ENCODE measurements at places on chromosomes 5 and 9. TPM values are rescaled to one million over a fixed set of nuclear protein-coding genes. Genes with fewer than 3 reads are reported as not detected.

DNA sequence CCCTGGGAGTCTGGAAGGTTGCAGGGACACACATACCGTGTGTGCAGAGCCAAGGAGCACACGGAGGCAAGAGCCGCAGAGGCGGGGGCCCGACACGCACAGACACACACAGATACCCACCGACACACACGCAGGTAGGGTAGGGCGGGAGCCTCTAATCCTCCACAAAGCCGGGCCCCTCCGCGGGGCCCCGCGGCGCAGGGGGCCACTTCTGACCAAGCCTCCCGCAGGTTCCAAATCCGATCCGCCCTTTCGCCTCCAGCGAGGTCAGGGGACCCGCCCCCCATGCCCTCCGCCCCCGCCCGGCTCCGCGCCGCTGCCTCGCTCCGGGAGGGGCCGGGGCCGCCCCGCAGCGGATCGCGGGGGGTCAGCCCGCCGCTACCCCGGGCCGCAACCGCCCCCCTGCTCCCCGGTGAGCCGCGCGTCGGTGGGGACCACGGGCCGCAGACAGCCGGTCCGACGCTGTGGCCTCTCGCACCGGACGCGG, 1.4 kb upstream of the LMX1B start:
- H3K4me3 ChIP-seq, result no peak overlapping the region
- H3K27ac ChIP-seq, result no peak overlapping the region
- peak; percentile 40 for DNase-seq
- no peaks in the 10 kb centered on the region for H3K36me3 ChIP-seq
- H3K27me3 ChIP-seq, result peaks cover 78% of the 10 kb centered on the region
- H3K4me1 ChIP-seq, result no peaks in the 10 kb centered on the region

ATOSB gene
- total RNA-seq, result 6.1 TPM

DNA sequence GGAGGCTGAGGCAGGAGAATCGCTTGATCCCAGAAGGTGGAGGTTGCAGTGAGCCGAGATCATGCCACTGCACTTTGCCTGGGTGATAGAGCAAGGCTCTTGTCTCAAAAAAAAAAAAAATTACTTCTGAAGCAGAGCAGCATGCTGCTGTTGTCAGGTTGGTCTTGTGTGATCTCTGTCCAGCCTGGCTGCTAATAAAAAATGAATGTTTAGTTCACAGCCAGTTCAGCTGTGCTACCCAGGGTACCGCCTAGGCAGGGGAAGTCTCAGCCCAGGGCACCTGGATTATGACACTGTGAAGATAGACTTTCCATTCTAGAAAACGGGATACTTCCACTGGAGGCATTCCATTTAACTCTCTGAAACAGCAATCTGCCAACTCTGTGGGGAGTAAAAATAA, 23.5 kb upstream of the ABCA1 start:
- H3K4me3 ChIP-seq, result no peak overlapping the region
- H3K27me3 ChIP-seq, result no peaks in the 10 kb centered on the region
- no peak for DNase-seq

GRCh38 chr9:120978987-120979386, 52.4 kb upstream of the TRAF1 start:
- DNase-seq, result no peak
- no peaks in the 10 kb centered on the region for H3K27me3 ChIP-seq
- no peaks in the 10 kb centered on the region for H3K36me3 ChIP-seq

SPINK4 gene
- total RNA-seq, result not detected

DNA sequence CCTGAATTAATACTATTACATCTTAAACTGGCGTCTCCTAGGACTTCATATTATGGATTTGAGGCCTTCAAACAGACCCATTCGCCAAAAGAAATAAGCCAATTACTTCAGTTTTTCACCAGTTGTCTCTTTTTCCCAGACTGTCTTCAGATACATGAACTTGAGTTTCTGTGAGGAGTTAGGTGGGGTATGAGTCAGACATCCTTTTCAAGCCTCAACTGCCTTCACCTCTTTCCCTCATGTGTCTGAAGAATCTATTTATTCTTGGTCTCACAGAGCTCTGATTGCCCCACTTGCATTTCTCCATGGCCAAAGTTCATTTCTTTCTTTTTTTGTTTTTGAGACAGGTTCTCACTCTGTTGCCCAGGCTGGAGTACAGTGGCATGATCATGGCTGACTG, 12.5 kb downstream of the WNT8A start:
- H3K27me3 ChIP-seq, result peaks cover 46% of the 10 kb centered on the region
- no peak for DNase-seq

GRCh38 chr5:40606077-40606765, 73.5 kb upstream of the PTGER4 start:
- H3K4me3 ChIP-seq, result no peak overlapping the region
- no peaks in the 10 kb centered on the region for H3K27me3 ChIP-seq
- H3K36me3 ChIP-seq, result no peaks in the 10 kb centered on the region

SLC4A9 gene
- not detected for total RNA-seq

- no peaks in the 10 kb centered on the region for H3K4me1 ChIP-seq
- H3K36me3 ChIP-seq, result no peaks in the 10 kb centered on the region
- H3K27me3 ChIP-seq, result no peaks in the 10 kb centered on the region
- H3K27ac ChIP-seq, result no peak overlapping the region
- no peak for DNase-seq
- no peak overlapping the region for H3K4me3 ChIP-seq
Measured at GRCh38 chr9:79403495-79403894, 168.3 kb upstream of the TLE4 start.

DNA sequence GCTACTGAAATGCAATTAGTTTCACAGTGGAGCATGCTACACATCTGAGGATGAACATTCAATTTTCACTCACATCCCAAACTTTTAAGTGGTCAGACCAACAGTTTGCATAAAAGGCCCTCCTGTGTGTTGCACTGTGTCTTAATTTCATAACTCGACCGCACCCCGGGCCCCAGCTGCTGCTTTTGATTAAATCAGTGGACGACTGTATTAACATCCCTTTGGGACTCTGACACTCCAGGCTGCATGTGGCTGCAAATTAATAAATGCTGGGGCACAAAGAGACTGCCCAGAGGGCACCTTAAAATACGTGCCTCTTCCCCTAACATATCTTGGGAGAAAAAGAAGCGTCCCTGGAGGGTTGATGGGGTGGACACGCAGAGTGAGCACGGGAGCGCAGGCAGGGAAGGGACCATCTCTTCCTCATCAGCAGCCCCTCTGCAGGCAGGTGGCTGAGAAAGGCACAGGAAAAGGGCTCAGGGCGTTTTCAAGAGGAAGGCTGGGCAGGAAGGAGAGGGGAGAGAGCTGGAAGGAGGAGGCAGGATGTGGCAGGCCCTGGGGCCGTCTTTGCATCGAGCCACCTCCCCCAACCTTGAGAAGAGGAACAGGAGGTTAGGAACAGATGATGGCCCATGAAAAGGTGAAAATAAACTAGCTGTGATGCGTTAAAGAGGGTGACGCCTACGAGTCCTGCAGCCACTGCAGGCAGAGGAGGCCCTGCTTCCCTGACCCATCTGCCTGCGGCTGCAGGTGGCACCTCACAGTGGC, 18.6 kb downstream of the MED10 start:
- H3K27ac ChIP-seq, result no peak overlapping the region
- H3K4me1 ChIP-seq, result no peaks in the 10 kb centered on the region
- H3K4me3 ChIP-seq, result no peak overlapping the region
- peak; percentile 72 for DNase-seq
- no peaks in the 10 kb centered on the region for H3K36me3 ChIP-seq

GRCh38 chr5:112710896-112711295, 26.8 kb upstream of the APC start:
- H3K27me3 ChIP-seq, result no peaks in the 10 kb centered on the region
- peaks cover 3% of the 10 kb centered on the region for H3K36me3 ChIP-seq
- no peak for DNase-seq
- peaks cover 2% of the 10 kb centered on the region for H3K4me1 ChIP-seq
- H3K27ac ChIP-seq, result no peak overlapping the region

GRCh38 chr5:98780390-98780789, 6.9 kb downstream of the RGMB start:
- H3K36me3 ChIP-seq, result peaks cover 45% of the 10 kb centered on the region
- DNase-seq, result no peak
- no peak overlapping the region for H3K4me3 ChIP-seq

DNA sequence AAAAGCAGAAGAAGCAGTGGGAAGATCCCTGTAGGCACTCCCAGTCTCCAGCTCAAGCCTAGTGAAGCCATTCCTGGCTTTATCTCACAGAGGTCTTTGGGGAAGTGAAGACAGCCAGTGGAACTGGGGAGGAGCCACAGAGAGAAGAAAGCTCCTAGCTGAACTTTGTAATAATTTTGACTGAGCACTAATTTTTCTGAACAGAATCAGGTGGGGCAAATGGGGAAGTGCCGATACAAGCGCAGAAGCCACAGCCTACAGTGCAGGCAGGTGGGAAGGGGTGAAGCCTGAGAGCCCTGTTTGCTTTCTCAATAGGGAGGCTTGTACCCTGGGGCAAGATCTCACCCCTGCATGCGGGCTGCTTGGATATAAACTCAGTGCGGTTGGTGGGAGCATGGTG, 48.4 kb upstream of the SNAPC3 start:
- DNase-seq, result no peak
- H3K4me1 ChIP-seq, result no peaks in the 10 kb centered on the region
- H3K4me3 ChIP-seq, result no peak overlapping the region
- no peaks in the 10 kb centered on the region for H3K27me3 ChIP-seq
- H3K36me3 ChIP-seq, result peaks cover 3% of the 10 kb centered on the region

DNA sequence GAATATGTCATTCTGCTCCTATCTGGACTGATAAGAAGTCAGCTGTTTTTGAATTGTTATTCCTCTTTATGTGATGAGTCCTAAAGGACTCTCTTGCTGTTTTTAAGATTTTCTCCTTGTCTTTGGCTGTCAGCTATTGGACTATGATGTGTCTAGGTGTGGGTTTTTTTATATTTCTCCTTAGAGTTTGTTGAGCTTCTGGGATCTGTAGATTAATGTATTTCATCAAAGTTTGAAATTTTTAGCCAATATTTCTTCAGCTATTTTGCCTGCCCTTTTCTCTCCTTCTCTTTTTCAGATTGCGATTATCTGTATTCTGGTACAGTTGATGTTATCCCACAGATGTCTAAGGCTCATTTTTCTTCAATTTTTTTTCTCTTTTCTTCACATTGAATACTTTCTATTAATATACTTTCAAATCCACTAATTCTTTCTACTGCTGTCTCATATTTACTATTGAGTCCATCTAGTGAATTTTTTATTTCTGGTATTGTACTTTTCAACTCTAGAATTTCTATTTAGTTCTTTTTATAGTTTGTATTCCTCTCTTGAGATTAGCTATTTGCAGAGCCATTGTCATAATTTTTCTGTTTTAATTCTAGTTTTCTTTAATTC, 31.1 kb downstream of the RPS23 start:
- no peaks in the 10 kb centered on the region for H3K27me3 ChIP-seq
- H3K4me1 ChIP-seq, result no peaks in the 10 kb centered on the region
- H3K4me3 ChIP-seq, result no peak overlapping the region
- H3K36me3 ChIP-seq, result no peaks in the 10 kb centered on the region

DNA sequence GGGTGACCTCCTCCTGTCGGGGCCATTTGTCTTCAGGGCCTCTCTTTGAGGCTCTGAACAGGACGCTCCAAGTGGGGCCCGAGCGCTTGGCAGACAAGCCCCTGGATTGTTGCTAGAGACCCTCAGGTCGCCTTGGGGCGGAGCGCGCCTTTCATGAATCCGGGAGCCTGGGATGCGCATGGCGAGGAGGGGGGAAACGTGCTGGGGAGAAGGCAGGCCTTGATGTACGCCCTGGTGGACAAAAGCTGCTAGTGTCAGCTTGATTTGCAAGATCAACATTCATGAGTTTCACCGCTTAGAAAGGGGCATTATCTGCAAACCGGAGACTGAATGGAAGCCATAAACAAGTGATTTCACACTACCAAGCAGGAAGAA, 226.3 kb downstream of the SMARCA2 start:
- DNase-seq, result peak; percentile 92
- peaks cover 23% of the 10 kb centered on the region for H3K36me3 ChIP-seq
- peaks cover 4% of the 10 kb centered on the region for H3K4me1 ChIP-seq
- peak overlapping the region; percentile 67 for H3K4me3 ChIP-seq
- H3K27me3 ChIP-seq, result no peaks in the 10 kb centered on the region

DNA sequence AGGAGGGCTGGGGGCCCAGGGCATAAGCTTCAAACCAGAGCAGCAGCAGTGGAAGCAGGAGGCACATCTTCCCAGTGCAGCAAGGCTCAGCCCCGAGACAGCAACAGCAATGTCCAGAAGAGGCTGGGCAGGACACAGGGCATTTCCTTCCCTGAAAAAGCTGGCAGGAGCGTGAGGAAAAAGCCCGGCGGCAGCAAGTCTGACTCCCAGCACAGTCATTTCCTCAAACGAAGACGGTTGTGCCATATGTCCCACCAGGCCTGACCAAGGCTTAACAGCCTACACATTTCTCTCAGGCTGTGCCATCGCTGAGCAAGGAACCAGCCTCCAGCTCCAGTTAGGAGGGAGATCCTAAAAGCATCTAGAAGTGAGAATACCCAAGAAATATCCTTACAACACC, 74.5 kb downstream of the APTX start:
- peaks cover 9% of the 10 kb centered on the region for H3K4me1 ChIP-seq
- H3K36me3 ChIP-seq, result no peaks in the 10 kb centered on the region
- no peak for DNase-seq
- H3K4me3 ChIP-seq, result no peak overlapping the region

DNA sequence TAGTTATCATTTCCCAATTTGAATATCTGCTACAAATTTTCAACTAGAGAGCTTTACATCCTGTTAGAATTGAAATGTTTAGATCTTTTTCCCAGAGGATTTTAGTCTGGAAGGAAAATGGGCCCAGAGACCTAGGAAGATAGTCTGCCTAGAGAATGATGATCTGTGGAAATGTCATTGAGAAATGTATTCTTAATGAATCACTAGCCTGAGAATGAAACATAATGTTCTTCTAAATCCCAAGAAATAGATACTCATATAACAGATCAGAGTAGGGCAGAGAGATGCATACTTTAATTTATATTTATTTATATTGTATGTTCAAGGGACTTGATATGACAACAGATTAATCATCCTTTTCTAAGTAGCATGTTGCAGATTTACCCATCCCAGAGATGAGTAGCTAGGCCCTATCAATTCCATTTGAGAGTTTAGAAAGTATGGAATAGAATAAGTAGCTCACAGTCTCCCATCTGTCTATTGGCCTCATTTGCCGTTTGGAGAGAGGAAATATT, 25.1 kb upstream of the SLC44A1 start:
- no peak overlapping the region for H3K4me3 ChIP-seq
- H3K36me3 ChIP-seq, result peaks cover 15% of the 10 kb centered on the region
- no peak overlapping the region for H3K27ac ChIP-seq
- H3K4me1 ChIP-seq, result peaks cover 2% of the 10 kb centered on the region

- no peak overlapping the region for H3K4me3 ChIP-seq
- H3K36me3 ChIP-seq, result peaks cover 34% of the 10 kb centered on the region
- DNase-seq, result no peak
- no peaks in the 10 kb centered on the region for H3K4me1 ChIP-seq
Measured at GRCh38 chr5:133957080-133957479, 11.3 kb downstream of the C5orf15 start.

GRCh38 chr9:76573905-76574760, 115.2 kb downstream of the GCNT1 start:
- no peak for DNase-seq
- no peaks in the 10 kb centered on the region for H3K27me3 ChIP-seq
- no peak overlapping the region for H3K4me3 ChIP-seq
- H3K36me3 ChIP-seq, result no peaks in the 10 kb centered on the region
- H3K4me1 ChIP-seq, result no peaks in the 10 kb centered on the region

DNA sequence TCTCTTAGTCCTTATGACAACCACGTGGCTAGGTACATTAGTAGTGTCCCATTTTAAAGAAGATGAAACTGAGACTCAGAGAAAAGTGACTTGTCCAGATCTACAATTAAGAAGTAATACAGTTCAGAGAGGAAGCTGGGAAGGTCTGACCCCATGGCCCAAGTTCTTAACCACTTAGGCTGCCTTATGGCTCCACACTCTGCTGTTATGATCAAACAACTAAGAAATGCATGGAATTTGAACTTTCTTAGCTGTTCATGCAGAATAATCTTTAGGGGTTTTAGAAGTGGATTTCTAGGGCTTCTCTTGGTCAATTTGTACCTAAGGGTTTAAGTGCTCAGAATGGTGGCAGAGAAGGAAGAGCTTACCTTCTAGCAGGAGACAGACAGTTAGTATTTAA, 128.0 kb upstream of the MSX2 start:
- no peak overlapping the region for H3K27ac ChIP-seq
- no peaks in the 10 kb centered on the region for H3K27me3 ChIP-seq
- peaks cover 6% of the 10 kb centered on the region for H3K4me1 ChIP-seq
